ENCODE measurements at places on chromosomes 2 and 18.

DNA sequence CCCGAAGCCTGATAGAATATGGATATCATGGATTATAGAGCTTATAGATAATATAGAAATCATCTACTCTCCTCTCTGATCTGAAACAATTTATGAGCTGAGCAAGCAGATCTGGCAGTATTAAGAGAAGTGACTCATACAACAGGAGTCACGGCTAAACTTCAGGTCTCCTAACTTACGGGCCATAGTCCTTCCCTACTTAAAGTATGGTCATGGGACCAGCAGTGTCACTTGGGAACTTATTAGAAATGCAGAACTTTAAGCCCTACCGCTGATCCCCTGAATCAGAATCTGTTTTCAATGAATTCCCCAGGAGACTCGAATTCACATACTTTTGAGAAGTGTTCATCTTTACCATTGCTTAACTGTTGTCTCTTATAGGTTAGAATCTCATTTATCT lies 195.7 kb upstream of the FANCL start:
- no peak for DNase-seq

DNA sequence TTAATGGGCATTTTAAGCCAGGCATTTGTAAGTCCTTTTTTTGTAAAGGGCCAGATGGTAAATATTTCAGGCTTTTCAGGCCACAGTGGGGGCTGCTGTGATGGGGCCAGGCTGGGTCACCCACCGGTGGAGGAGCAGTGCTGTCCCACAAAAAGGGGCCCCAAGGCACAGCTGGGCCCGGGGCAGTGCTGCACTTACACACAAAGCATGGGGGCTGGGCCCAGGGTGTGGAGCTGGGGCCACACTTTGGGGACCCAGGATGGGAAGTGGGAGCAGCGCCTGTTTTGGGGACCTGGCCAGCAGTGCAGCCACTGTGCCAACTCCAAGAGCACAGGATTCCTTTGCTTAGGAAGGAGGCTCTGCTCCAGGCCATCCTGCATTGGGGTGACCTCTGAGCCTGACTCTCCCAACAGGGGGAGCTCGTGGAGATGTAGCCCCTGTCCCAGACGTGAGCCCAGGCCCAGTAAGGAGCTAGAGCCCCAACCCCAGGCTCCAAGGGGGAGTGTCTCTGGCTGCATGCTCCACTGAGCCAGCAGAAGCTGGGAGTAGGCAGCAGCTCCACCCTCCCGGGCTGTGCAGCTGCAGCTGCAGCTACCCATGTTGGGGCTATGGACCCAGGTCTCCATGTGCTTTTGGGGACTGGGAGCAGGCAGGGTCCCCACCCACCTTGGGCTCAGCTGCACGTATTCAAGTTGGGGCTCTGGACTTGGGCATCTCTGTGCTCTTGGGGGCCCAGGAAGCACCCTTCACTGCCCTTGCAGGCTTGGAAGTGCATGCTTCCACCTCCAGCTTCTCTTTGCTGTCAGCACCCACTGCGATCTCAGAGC lies 1036.5 kb upstream of the CNTNAP5 start:
- no peak for DNase-seq

- peak; percentile 49 for DNase-seq
Measured at GRCh38 chr2:88659538-88659915, 31.9 kb upstream of the RPIA start.

- no peak for DNase-seq
Measured at GRCh38 chr2:101967826-101968513, 23.8 kb upstream of the IL1R2 start.

DNA sequence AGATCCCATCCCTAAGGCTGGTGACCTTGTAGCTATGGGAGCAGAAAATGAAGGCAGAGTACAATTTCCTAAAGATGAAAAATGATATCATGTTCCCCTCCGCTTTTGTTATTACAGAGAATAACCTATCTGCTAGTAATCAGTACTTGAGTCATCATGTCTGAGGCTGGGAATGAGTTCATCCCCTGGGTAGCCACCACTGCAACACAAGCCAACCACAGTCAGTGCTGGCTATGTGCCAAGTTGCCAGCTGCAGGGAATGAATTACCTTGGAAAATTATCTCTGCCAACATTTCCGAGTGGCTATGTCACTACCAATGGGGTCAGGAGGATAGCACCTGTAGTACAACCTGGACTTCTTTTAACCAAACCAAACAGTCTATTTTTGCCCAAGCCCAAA lies 1094.7 kb upstream of the DDX18 start:
- DNase-seq: no peak

DNA sequence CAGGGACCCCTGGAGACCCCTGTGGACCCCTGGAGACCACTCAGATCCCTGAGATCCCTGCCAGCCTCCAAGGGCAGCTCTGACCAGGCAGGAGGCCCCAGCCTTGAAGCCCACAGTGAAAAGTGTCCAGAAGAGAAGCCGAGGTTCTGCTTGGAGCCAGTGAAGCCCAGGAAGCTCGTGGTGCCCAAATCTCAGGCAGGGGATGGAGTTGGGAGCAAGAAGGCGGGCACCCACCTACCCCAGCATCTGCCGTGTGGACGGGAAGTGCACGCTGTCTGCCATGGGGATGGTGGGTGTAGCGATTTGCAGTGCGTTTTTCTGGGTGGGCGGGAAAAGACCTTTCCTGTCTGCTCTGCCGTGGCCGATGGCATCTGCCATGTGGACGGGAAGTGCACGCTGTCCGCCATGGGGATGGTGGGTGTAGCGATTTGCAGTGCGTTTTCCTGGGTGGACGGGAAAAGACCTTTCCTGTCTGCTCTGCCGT lies 120.6 kb upstream of the CTDP1 start:
- DNase-seq: no peak

DNA sequence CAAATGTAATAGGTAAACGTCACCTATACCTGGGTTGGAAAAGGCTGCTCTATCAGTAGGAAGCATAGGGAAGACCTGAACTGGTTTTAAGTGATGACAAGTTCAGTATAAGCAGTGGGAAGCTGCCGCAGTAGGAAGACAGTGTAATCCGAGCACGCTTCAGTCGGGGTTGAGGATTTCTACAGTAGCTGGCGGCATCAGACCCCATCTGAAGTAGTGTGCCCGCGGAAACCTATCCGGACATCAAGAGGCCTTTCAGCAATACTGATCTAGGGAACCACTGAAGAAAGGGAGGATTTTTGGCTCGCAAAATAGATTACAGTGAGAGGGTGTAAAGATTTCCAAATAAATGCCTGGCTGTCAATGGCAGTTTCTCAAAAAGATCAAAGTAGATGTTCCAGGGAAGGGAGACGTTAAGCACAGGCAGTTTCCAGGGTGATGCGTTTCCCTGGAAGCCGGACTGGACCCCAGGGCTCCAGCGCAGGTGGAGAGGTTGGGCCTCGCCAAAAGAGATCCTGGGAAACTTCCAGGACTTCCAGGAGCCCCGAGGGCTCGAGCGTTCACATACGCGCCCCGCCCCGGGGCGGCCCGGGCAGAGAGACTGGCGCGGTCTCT lies 5.3 kb downstream of the LOXL3 start:
- DNase-seq: no peak
